ENCODE measurements at places on chromosomes 1 and 21. TPM values are rescaled to one million over a fixed set of nuclear protein-coding genes. Genes with fewer than 3 reads are reported as not detected.
A peak's percentile ranks its signal among the peaks of the same experiment; 100 is the strongest.

The C1orf167 gene
- 6.8 TPM for total RNA-seq

The POU2F1 gene
- total RNA-seq = 6.2 TPM

GRCh38 chr1:164723296-164723798 is 164.4 kb downstream of the PBX1 start:
- no peak for DNase-seq
- H3K27me3 ChIP-seq = no peaks in the 10 kb centered on the region
- H3K4me3 ChIP-seq = no peak overlapping the region
- peaks cover 4% of the 10 kb centered on the region for H3K4me1 ChIP-seq
- no peak overlapping the region for H3K27ac ChIP-seq
- H3K36me3 ChIP-seq = no peaks in the 10 kb centered on the region

The BNIPL gene
- 0.24 TPM for total RNA-seq

GRCh38 chr1:179025975-179026812 is 500 bp downstream of the FAM20B start:
- H3K27me3 ChIP-seq = no peaks in the 10 kb centered on the region
- H3K27ac ChIP-seq = peak overlapping the region; percentile 92
- peak overlapping the region; percentile 99 for H3K4me3 ChIP-seq
- no peaks in the 10 kb centered on the region for H3K36me3 ChIP-seq

The SOX13 gene
- 18.6 TPM for total RNA-seq

The LCE1D gene
- not detected for total RNA-seq

DNA sequence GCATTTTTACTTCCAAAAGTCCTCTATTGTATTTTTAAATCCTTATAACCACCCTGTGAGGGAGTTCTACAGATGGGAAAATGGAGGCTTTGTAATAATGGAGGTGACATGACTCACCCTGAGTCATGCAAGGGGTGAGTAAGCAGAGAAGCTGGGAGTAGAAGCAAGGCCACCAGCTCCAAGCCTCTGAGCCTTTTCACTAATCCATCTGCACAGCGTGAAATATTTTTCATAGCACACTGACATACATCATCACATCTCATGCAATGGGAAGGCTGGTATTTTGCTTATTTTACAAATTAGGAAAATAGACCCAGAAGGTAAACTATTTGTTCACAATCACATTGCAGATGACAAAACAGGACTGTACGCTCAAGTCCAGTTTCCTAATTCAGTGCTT is 96.9 kb downstream of the KCNH1 start:
- no peaks in the 10 kb centered on the region for H3K27me3 ChIP-seq
- no peak overlapping the region for H3K27ac ChIP-seq
- H3K4me1 ChIP-seq = no peaks in the 10 kb centered on the region
- H3K4me3 ChIP-seq = no peak overlapping the region
- DNase-seq = no peak

DNA sequence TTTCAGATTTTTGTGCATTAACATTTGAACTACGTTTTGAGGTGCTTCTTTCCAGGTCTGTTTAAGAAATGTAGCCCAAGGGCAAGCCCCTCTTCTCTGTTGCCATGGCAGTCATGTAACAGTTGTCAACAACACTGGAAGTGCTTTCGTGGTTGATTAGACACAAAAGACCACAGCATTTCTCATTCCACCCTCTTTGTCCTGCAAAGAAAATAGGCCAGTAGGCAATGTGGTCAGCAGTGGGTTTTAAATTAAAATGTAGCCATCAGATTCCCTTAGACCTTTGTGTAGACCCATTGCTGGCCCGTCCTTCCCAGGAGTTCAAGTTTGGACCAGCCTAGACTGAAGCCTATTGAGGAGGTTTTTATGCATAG is 35.4 kb downstream of the VANGL1 start:
- no peak for DNase-seq
- no peak overlapping the region for H3K4me3 ChIP-seq
- H3K36me3 ChIP-seq = peaks cover 3% of the 10 kb centered on the region
- no peak overlapping the region for H3K27ac ChIP-seq
- no peaks in the 10 kb centered on the region for H3K27me3 ChIP-seq
- peaks cover 9% of the 10 kb centered on the region for H3K4me1 ChIP-seq

DNA sequence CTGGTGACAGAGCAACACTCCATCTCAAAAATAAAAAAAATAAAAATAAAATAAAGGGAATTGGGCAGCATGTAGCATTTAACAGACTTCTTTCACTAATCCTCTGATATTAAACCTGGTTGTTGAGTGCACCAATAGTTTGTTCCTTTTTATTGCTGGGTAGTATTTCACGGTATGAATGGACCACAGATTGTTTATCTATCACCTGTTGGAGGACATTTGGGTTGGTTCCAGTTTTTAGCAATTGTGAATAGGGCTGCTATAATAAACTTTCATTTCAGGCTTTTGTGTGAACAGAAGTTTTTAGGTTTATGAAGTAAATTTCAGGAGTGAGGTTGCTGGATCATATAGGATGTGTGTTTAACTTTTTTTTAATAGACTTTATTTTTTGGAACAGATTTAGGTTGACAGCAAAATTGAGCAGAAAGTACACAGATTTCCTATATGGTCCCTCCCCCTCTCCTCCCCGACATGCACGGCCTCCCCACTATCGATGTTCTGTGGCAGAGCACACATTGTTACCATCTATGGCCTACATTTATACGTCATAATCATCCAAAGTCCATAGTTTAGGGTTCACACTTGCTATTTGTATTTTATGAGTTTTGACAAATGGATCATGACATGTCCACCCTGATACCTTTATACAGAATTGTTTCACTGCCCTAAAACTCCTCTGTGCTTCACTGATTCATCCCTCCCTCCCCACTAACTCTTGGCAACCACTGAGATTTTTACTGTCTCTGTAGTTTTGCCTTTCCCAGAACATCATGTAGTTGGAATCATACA is 66.1 kb upstream of the TMPRSS2 start:
- no peaks in the 10 kb centered on the region for H3K4me1 ChIP-seq
- H3K27ac ChIP-seq = no peak overlapping the region
- H3K36me3 ChIP-seq = no peaks in the 10 kb centered on the region
- no peak overlapping the region for H3K4me3 ChIP-seq

DNA sequence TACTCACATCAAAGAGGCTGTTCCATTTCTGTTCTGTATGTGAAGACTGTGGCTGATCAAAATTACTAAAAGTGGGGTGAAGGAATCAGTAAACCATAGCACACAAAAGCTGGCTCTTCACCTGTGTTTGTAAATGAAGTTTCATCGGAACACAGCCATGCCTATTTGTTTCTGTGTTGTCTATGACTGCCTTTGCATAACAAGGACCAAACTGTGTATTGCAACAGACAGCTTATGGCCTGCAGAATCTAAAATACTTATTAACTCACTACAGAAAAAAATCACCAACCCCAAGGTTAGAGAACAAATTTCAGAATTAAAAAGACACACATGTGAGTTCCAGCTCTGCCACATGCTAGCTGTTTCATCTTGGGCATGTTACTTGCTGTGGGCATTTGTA is 163.9 kb downstream of the LYPLAL1 start:
- peaks cover 6% of the 10 kb centered on the region for H3K4me1 ChIP-seq
- no peak for DNase-seq

DNA sequence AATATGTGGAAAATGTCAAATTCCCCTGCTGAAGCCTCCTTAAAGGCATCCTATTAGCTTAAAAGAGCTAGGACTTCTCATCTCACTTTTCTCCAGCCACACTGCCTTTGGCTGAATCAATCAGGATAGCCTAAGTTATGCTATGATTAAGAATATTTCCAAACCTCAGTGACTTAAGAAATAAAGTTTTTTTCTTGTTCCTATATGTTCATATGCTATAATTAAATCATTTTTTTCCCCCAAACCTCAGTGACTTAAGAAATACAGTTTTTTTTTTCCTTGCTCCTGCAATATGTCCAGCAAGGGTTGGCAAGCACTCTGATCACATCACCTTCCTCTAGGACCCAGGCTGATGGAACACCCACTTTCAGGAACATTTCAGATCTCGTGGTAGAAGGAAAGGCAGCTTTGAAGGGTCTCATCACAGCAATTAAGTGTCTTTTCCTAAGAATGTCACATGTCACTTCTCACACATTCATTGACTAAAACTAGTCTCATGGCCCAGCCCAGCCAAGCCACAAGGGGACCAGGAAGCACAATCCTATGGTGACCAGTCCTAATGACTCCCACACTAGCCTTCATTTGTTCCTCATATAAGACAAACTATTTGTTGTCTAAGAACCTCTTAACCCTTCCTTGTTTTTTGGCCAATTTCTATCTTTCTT is 6.3 kb upstream of the JUN start:
- no peak overlapping the region for H3K27ac ChIP-seq
- H3K4me3 ChIP-seq = no peak overlapping the region
- no peak for DNase-seq
- no peaks in the 10 kb centered on the region for H3K4me1 ChIP-seq
- H3K27me3 ChIP-seq = no peaks in the 10 kb centered on the region

DNA sequence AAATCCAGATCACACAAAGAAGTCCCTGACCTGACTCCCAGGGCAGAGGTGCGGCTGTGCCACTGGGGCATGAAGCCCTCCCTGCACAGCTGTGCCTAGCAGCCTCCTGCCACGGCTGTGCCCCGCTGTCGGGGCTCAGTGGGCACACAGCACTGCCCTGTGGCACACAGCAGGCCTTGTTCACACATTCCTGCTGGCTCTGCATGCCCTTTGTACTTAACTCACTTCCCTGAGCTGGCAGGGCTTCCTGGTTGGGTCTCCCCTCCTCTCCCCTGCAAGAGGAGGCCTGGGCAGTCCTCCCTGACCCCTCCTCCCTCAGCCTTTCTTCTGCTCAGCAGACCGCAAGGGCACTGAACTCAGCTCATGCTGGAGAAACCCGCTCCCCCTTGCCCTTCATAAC is 14.8 kb downstream of the LHX4 start:
- H3K27ac ChIP-seq = no peak overlapping the region
- DNase-seq = no peak
- no peaks in the 10 kb centered on the region for H3K36me3 ChIP-seq
- peaks cover 50% of the 10 kb centered on the region for H3K27me3 ChIP-seq
- H3K4me3 ChIP-seq = no peak overlapping the region

DNA sequence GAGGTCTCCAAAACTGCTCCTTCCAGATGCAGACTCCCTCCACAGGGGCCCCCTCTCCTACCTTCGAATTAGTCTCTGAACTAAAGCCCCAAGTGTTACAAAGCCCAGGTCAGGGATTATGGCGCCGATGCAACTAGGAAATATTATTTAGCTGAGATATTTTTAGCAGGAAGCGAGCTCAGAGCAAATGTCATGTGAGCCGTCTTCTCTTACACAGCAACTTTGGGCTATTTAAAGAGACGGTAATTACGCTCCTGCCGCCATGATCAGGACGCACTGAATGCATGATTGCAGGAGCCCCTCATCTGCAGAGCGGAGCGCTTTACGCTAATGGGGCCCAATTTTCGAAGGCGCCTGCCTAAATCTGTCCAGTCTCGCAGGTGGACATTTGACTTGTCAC is 55.3 kb upstream of the TARDBP start:
- H3K36me3 ChIP-seq = no peaks in the 10 kb centered on the region
- DNase-seq = no peak
- H3K27ac ChIP-seq = peak overlapping the region; percentile 42
- no peak overlapping the region for H3K4me3 ChIP-seq
- peaks cover 14% of the 10 kb centered on the region for H3K4me1 ChIP-seq

The LCE1E gene
- total RNA-seq = not detected

DNA sequence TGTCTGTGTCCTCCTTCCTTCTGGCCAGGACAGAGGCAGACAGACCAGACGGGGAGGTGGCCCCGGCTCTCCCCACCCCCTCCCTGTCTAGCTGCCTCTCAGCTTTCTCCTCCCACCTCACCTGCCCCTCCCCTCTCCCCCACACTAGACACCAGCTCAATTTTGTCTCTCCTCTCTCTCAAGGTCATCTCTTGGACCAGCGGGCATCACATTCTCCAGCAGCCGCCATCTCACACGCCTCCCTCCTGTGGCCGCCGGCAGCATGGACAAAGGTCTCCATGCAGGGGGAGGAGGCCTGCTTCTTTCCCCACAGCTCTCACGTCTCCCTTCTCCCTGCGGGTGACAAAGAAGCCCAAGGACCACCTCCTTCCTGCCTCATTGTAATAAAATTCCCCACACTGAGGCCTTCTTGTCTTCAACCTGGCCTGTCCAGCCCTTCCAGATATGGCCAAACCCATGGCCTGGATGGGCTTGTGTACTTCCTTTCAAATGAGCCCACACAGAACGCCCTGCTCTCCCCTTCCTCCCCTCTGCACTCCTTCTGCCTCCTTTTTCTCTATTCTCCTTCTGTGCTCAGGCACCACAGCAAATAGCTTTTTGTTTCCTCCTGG is 14.6 kb downstream of the OPTC start:
- no peaks in the 10 kb centered on the region for H3K36me3 ChIP-seq
- H3K4me1 ChIP-seq = peaks cover 60% of the 10 kb centered on the region
- H3K27me3 ChIP-seq = no peaks in the 10 kb centered on the region
- DNase-seq = peak; percentile 34
- H3K27ac ChIP-seq = peak overlapping the region; percentile 91

DNA sequence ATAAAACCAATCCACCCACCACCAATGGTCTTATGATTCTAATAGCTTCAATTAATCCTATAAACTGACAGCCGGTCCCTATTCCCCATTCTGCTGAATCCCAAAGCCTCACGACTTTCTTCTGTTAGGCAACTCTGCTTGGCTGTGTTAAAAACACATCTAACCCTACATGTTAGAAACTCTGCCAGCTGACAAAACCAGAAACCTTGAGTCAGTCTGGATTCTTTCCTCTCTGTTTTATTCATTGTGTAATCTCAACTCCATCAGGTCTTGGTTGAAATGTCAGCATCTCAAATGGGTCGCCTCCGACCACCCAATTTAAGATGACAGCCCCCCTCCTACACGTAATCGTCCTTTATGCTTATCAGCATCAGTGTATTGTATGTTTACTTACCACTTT is 312.1 kb downstream of the DISC1 start:
- H3K36me3 ChIP-seq = no peaks in the 10 kb centered on the region
- peaks cover 40% of the 10 kb centered on the region for H3K4me1 ChIP-seq
- H3K27me3 ChIP-seq = no peaks in the 10 kb centered on the region
- no peak overlapping the region for H3K27ac ChIP-seq
- no peak for DNase-seq

DNA sequence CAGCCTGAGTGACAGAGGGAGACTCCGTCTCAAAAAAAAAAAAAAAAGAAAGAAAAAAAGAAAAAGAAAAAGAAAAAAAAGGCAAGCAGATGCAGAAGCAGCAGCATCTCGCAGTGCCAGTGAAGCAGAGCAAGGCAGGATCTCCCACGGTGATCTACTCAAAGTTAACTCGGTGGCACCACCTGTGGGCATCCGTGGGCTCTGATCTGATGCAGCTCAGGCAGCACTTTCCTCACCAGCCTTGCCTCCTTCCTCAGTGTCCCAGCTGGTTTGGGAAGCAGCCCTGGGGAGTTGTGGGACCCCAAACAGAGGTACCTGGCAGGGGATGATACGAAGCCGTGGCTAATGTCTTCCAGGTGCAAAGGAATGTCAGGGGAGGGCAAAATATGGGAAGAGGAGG is 104.3 kb upstream of the KRTAP19-8 start:
- no peak for DNase-seq
- H3K4me3 ChIP-seq = no peak overlapping the region
- no peaks in the 10 kb centered on the region for H3K27me3 ChIP-seq
- H3K36me3 ChIP-seq = no peaks in the 10 kb centered on the region
- no peaks in the 10 kb centered on the region for H3K4me1 ChIP-seq
